ENCODE measurements at places on chromosomes 2 and 18.

DNA sequence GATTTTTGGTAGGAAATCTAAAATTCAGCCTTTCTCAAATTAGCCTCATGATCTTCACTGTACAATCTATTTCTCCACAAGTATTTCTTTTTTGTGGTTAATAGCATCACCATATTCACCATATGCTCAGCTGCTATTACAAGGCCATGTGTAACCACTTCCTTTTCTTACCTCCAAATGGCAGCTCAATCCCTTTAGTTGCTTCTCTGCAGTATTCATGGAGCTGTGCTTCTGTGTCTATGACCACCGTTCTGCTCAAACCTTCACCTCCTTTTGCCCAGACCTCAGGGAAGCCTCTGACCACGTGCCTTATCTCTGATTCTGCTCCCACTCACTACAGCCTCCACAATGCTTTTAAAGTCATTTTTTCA lies 126.7 kb upstream of the TMEM200C start:
- peak; percentile 26 for DNase-seq

DNA sequence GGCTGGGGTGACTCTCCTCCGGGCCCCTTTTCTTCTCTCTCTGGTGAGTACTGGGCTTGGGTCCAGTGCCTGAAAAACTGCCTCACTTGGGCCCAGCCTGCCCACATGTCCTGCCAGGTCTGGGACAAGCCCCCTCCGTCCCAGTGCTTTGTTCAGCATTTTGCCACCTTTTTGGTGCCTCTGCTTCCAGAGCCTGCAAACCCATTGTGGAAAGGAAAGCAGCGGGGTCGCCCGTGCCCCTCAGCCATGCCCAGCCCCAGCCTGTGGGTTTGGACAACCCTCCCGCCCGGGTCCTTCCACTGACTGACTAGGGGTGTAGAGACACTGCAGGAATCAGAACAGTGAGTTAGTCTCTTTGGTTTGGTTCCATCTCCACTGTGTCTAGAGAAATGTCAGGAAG lies 140.7 kb upstream of the ALKAL2 start:
- DNase-seq = no peak

- DNase-seq = peak; percentile 85
Measured at GRCh38 chr2:74715081-74715791, 61.2 kb downstream of the SEMA4F start.

GRCh38 chr2:161613161-161613560 lies 11.1 kb upstream of the SLC4A10 start:
- no peak for DNase-seq

GRCh38 chr2:38260469-38260868 lies 116.6 kb downstream of the ATL2 start:
- DNase-seq = no peak

DNA sequence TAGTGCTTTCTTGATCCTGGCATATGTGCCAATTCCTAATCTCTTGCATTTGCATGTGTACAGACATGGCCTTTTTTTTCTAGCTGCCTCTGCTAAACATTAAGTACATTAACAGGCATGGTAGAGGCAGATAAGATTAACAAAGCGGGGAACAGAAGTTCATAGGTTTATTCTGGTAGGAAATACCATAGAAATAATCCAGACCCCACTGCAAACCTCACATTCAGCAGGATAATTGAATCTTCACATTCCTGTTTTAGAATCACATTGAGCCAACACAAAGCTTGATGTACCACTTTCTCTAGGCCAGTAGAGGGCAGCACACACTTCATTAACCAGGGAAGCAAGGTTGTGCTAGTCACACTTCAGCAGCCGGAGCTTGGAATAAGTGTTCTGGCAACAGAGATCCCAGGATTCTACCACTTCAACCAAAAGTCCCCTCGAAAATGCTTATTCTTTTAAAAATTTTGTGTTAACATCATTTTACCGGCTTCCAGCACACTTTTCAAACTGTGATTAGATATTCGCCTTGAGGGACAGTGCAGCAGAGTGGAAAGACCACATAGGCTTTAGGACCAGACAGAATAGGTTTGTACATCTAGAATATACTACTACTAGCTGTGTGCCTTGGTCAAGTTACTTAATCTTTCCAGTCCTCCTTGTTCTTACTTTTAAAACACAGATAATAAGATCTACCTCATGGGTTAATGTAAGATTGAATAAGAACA lies 420.2 kb upstream of the CHST9 start:
- peak; percentile 39 for DNase-seq

DNA sequence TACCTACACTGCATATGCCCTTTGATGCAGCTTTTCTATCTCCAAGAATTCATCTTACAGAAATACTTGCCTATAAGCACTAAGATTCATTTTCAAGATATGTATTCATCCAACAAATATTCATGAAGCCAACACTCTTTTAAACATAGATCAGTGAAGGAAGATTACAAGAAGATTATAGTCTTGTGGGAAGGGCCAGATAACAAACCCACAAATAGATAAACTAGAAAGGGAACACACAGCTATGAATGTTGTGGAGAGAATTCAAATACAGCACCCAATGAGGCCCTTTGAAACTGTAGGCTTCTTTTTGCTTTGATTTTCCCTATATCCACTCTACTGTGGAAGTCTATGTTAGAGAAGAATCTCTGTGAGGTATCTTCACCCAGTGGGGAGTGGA lies 186.7 kb upstream of the RBMS1 start:
- no peak for DNase-seq

- no peak for DNase-seq
Measured at GRCh38 chr18:75785206-75785605, 357.7 kb upstream of the SMIM21 start.

DNA sequence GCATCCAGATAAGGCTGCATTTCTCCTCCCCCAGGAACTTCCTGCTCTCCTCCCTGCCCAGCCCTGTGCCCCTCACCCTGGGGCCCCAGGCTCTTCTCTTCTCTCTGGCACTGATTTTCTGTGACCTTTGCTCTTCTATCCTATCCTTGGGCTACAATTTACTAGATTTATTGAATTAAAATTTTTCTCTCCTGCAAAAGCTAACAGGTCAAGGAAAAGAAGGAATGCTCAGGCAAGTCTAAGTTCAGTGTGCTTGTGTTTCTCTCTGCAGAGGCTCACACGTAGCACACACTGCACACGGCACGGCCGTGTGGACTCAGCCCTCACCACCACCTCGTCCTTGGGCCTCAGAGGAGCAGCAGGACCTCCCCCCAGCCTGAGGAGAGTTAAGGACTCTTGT lies 94.2 kb upstream of the SNTG2 start:
- no peak for DNase-seq

GRCh38 chr2:26942543-26943295 lies 27.7 kb upstream of the MAPRE3 start:
- peak; percentile 68 for DNase-seq

- no peak for DNase-seq
Measured at GRCh38 chr2:105841551-105841950, 96.8 kb downstream of the NCK2 start.

- DNase-seq = no peak
Measured at GRCh38 chr2:96501886-96502810, 3.0 kb downstream of the NEURL3 start.

- no peak for DNase-seq
Measured at GRCh38 chr2:196802401-196802800, 2.9 kb upstream of the GTF3C3 start.

DNA sequence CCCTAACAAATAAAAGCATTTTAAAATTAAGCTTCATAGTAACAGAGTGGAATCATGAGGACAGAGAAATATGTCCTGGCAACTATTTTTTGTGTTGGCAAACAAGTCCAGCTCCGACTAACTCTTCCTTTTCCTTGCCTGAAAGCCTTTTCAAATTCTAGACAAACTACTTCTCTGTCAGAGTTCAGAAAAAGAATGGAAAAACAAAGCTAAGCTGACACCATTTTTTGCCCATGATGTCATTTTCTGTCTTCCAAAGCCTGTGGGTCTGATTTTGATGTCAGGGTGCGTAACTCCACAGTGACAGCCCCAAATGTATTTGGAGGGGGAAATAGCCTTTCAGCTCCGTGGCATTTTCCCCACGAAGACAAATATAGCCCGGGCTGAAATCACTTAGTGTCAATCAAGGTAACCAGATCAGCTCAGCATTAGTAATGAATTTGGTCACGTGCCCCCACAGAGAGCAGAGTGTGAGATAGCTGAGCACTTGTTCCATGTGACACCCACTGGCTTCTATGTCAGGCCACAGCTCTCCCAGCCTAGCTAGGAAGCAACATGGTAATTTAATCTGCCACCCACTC lies 233.0 kb upstream of the SIX2 start:
- no peak for DNase-seq

- DNase-seq = no peak
Measured at GRCh38 chr18:32761231-32761630, 11.6 kb downstream of the KLHL14 start.

DNA sequence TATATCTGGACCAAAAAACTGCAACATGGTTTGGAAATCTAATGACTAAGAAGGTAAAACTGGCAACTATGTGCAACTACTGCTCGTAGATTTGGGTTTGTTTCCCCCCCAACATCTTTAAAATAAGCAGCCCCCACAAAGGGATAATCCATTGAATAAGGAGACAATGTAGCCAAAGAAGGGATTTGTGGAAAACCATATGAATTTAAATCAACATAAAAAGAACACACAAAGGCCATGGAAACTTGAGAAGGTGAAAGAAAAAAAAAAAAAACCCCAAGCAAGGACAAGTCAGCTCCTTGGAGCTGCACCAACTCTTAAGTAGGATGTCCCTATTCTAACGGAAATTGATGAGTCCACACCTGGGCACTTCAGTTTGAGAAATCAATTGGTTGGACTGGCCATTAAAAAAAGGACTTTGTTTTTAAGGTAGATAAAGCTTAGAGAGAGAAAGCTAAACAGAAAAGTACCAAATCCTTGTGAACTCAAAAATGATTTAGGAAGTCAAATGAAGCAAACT lies 53.7 kb upstream of the ST8SIA5 start:
- no peak for DNase-seq

- DNase-seq = no peak
Measured at GRCh38 chr2:178418426-178418825, 32.5 kb downstream of the PRKRA start.

DNA sequence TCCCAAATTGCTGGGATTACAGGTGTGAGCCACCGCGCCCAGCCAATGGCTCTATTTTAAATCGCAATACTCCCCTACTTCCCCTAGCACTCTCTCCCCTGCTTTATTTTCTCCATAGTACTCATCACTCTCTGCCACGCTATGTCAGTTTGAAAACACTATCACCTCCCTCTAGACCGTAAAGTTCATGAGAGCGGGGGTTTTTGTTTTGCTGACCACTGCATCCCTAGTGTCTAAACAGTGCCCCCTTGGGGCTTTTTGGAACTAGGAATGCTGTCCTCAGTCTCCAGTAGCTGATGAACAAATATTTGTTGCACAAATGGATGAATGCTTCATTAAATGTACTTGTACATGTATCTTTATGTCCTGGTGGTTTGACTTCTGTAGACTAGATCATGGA lies 44.1 kb downstream of the ATOH8 start:
- DNase-seq = peak; percentile 27

DNA sequence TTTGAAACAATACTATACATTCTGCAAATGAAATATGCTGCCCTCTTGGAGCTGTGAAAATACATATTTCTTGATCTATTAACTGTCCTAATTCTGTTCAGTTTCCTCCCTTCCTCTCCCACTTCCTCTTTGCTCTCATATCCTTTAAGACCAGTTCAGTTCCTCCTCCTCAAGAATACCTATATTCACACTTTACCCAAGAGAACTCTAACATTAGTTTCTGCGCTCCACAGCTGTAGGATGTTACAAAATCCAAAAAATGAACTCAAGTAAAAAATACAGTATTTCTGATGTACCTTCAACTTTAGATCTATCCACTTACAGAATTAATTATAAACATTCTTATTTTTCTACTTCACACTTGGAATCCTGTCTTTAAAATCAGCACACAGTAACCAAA lies 5.4 kb downstream of the ITSN2 start:
- DNase-seq = no peak

DNA sequence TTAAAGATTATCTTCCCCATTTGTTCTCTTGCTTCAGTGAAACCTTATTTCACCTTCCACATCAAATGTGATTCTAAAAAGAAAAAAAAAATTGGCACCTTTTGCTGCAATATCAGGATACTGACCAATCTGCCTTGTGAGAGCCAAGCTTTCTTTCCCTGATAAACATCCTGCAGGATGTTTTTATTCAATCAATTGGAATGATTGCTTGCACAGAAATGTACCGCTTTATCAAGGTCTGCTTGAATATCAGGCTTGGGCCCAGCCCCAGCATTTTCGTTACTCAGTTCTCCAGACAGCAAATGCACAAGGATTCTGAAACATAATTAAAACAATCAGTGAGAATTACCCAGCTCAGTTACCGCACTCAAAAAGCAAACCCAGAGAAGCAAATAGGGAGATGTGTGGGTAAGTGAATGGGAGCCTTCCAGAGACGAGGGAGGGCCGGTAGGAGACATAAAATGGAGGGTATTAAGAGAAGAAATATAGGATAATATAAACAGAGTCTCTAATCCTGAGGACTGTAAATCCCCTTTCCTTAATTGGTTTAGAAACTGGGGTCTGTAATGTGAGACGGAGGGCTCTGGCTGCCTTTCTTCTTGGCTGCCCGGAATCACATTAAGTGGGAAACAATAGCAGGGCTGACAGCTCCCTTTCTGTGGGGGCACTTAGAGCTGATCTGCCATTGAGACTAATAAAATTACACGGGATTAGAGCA lies 291.8 kb downstream of the ICOS start:
- DNase-seq = no peak

GRCh38 chr2:29766191-29766590 lies 155.2 kb downstream of the ALK start:
- DNase-seq = no peak

DNA sequence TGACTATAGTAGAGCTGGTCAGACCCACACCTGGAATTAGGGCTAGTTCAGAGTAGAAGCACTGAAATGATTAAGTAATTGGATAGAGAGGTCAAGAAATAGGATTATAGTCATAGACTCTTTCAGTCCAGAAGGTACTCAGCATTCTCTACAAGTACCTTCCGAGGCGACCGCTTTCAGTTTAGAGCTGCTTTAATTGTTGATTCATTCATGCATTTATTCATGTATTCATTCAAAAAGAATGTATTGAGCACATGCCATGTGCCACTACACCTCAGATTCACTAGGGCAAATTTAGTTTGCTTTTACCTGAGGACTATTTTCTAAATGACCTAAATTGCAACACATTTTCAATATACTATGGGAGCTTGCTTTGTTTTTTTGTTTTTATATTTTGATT lies 48.7 kb downstream of the CRIM1 start:
- no peak for DNase-seq

DNA sequence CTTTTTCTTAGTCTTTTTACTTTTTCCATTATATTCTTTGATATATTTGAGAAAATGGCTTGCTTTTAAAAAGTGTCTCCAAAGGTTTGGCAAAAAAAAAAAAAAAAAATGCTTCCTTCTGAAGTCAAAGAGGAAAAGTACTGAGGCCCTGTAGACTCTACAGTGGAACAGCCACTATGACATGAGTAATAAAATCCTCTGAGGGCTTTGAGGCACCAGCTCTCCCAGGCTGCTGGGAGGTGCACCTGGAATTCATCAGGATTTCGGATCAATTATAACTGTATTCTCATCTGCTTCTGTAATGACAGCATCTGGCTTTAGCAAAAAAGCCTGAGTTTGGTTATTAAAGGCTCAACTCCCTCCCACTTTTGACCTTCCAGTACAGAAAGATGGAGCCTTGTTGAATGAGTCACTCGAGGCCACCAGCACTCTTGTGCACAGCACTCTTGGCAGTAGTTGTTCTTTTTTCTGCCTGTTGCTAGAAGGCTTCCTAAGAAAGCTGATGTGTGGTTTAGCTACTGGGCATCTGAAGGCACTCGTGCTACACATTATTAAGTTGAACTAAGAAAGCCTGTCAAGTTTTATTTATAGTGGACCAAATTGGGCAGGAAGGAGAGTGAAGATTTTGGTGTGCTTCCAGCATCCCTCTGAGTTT lies 131.3 kb downstream of the PRPF40A start:
- peak; percentile 40 for DNase-seq

Measured in inflammatory macrophage (primary cell).